ENCODE measurements at places on chromosomes 3 and 15.

DNA sequence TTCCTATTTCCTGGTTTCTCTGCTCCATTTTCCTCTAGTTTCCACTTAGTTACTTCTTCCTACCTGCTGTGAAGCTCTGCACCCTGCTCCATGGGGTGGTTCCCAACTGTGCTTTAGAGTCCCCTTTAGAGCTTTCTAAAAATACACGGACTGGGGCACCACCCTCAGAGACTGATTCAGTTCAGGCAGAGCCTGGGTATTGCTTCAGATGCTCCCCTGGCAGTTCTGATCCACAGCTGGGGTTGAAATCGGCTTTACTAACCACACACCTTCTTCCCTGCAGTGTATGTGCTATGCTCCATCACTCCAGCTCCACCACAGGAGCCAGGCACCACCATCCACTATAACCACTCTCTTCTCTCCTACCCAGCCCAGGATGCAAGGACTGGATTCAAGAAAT lies 12.6 kb downstream of the ANP32A start:
- DNase-seq = no peak

DNA sequence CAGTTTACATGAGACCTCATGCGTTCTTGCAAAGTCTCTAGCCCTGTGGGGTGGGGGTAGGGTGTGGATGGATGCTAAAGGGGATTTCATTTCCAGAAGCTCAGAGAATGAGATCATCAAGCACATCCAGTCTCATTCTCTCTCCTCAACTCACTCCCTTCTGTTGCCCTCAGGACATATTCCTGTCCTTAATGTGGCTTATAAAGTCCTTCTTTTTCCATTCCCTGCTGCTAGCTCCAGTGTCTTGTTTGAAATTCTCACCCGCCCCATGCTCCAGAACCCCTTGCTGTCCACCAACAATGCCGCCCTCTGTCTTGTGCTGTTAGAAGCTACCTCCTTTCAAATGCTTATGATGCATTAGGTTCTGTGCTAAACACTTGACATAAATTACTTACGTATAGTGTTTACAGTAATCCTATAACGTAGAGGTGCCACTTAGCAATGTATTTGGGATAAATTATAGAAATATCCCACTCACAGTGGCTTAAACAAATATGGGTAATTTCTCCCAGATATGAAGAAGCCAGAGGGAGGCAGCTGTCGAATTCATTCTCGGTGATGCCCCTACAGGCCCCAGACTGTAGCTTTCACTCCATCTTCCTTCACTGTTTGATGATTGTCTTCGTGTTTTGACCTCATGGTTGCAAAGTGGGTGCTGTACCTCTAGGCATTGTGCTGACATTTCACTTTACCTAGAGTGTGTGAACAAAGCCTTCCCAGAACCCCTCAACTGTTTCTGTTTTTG lies 273.1 kb upstream of the TBL1XR1 start:
- no peak for DNase-seq

GRCh38 chr15:25177955-25178801 lies 223.4 kb downstream of the SNRPN start:
- no peak for DNase-seq

DNA sequence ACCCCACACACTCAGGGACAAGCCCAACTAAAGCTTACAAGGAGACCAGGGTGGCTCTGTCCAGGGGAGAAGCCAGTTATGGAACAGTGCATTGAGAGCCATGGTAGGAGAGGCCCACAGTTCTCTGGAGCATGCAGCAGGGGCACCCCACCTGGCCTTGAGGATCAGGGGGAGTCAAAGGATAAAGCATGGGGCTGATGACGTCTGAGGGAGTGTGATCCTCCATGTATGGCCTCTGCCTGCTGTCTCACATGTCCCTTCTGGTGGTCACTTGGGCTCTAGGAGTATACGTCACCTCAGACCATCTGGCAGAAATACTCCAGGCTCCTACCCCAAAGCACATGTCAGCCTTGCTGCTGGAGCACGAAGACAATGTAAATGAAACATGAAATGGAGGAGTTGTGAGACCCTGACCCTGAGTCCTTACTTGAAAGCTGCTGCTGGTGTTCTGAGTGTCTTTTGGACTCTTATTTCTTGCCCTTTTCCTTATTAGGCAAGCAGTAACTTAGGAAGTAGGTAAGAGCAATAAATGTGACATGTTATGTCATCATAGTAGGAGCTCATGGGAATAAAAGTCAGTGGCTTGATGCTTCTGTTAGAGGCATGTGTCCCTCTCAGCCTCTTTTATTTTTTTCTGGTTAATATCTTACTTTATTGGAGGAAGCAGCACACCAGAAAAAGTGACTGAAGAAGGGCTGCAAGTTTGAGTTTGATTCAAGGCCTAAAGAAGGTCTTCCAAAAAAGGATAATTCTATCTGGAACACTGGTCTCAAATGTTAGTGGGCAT lies 15.5 kb downstream of the SRPRB start:
- DNase-seq = no peak

DNA sequence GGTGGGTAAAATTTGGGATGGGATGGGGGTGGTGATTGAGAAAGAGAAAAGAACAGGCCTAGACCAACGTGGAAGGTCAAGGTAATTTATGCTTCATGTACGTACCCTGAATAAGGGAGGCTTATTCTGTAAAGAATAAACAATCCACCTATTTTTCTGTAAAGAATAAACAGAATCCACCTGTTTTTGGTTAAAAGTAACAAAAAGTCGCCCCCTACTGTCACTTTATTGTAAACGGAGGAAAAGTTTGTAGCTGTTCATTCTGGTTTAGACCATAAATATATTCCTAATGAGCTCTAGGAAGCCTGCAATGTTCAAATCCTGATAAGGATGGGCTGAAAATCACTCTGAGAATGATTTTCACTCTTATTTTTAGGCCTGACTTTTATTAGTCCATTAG lies 23.5 kb upstream of the SQOR start:
- DNase-seq = no peak

- DNase-seq = no peak
Observed at GRCh38 chr3:1908651-1909445, 189.8 kb upstream of the CNTN4 start.

DNA sequence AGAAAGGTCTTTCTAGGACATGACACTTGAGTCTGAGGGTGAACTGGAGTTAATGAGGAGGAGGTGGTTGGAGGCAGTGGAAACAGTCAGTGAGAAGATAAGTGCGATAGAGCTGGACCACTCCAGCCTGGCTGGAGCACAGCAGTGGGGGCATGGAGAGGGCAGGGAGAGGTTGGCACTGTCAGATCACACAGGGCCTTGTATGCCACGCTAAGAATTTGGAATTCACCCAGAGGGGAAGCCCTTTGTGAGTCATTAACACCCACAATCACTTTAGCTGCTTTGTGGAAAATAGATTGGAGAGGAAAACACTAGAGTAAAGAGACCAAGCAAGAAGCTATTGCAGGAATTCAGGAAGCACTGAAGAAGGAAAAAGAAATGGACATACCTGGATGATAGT lies 83.3 kb downstream of the ZNF621 start:
- no peak for DNase-seq

DNA sequence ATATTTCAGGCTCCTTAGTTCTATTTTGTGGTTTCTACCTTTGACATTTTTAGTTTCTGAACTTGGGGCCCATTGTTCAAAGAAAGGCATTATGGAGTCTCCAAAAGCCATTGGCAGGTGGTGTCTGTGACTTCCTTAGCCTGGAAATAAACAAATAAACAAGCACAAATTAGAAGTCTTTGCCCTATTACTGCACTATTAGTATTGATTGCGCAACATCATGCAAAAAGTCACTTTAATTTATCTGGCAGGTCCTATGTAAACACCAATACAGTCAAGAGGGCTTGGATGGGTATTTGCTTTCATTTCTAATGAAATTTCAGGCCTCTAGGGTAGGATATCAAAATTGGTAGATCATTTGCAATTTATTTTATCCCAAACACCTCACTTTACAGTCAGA lies 85.6 kb downstream of the LPP start:
- DNase-seq = no peak

Data from urinary bladder (tissue), 4 donors.